HCT116 (cell line): ENCODE measurements at places on chromosomes 12 and 14. TPM values are rescaled to one million over a fixed set of nuclear protein-coding genes. Genes with fewer than 3 reads are reported as not detected.
A peak's percentile ranks its signal among the peaks of the same experiment; 100 is the strongest.

- peaks cover 6% of the 10 kb centered on the region for H3K4me1 ChIP-seq
- no peaks in the 10 kb centered on the region for H3K36me3 ChIP-seq
- no peak overlapping the region for H3K27ac ChIP-seq
- no peak for DNase-seq
Measured at GRCh38 chr14:101737414-101738339, 23.8 kb upstream of the PPP2R5C start.

- no peaks in the 10 kb centered on the region for H3K36me3 ChIP-seq
- DNase-seq, result no peak
- H3K4me3 ChIP-seq, result no peak overlapping the region
- H3K4me1 ChIP-seq, result no peaks in the 10 kb centered on the region
- peaks cover 26% of the 10 kb centered on the region for H3K27me3 ChIP-seq
Measured at GRCh38 chr14:56189307-56189706, 71.1 kb downstream of the PELI2 start.

DNA sequence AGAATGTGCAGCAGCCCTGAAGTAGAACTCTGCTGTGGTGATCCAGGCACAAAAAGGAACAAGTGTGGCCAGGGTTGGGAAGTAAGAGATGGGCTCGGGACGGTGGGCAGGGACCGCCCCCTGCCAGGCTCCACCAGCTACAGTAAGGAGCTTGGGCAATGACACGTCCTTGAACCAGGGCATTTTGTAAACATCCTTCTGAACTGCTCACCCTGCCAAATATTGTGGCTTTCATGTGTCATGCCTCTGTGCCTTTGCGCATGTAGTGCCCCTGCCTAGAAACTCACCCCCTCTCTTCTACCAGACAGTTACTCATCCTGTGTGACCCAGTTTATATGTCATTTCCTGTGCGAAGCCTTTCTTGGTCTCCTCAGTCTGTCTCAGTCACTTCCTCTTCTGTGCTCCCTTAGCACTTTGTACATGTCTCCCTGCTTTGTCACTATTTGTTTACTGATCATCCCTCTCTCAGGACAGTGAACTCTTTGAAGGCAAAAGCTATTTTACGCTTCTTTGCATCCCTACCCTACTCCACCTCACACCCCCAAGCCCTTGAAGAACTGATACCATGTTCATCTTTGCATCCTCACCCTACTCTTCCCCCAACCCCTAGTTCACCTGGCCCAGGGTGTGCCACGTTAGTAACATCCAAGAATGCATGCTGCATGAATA lies 108.9 kb upstream of the PLEKHG7 start:
- no peak overlapping the region for H3K4me3 ChIP-seq
- no peaks in the 10 kb centered on the region for H3K27me3 ChIP-seq
- H3K4me1 ChIP-seq, result no peaks in the 10 kb centered on the region; the same call in 1 of the 2 replicates
- H3K27ac ChIP-seq, result no peak overlapping the region
- no peak for DNase-seq

GRCh38 chr14:29630566-29631160 lies 297.0 kb downstream of the PRKD1 start:
- H3K4me3 ChIP-seq, result no peak overlapping the region
- no peaks in the 10 kb centered on the region for H3K4me1 ChIP-seq

DNA sequence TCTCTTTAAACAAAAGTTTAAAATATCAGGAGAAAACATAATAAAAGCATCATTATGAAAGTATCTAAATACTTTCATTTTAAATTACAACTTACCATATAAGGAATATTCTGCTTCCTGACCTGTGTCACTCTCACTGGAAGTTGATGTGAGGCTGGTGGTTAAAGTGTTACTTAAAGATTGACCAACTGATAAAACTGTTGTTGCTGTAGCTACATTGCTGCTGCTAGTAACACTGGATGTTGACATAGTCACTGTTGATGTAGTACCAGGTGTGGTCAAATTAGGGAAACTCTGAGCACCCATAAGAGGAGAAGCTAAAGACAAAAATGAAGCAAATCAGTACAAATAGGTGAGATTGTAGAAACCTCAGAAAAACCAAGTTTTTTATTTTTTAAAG lies 79.9 kb downstream of the HECTD1 start:
- no peaks in the 10 kb centered on the region for H3K27me3 ChIP-seq
- H3K4me1 ChIP-seq, result no peaks in the 10 kb centered on the region
- H3K27ac ChIP-seq, result no peak overlapping the region
- H3K36me3 ChIP-seq, result peaks cover 50% of the 10 kb centered on the region

DNA sequence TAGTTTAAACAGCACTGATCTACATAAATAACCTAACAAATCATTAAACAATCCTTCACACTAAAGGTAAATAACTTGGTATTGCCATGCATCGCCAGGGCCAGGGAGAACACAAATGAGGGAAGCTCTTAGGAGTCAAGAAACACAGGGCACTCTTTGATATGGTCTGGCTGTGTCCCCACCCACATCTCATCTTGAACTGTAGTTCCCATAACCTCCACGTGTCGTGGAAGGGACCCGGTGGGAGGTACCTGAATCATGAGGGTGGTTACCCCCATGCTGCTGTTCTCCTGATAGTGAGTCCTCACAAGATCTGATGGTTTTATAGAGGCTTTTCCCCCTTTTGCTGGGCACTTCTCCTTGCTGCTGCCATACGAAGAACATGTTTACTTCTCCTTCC lies 17.3 kb downstream of the TMEM132D start:
- DNase-seq, result no peak
- no peak overlapping the region for H3K27ac ChIP-seq
- no peak overlapping the region for H3K4me3 ChIP-seq
- no peaks in the 10 kb centered on the region for H3K27me3 ChIP-seq

DNA sequence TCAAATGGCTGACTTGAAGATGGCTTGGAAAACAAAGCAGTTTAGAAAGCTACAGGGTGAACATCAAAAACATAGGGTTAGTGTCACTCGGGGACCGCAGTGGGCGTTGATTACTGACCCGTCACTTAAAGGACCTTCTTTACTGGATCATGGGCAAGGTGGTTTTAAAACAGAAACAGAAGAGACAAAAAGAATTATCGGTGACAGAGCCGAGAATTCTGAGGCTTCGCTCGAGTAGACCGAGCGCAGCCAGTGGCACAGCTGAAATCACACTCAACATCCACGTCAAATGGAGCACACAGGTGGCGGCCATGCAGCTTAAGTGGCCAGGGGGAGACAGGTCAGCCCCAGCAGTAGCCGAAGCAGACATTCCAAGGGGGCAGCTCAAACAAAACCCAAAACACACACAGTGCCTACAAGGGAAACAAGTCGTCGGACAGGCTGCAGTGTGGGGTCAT lies 17.3 kb downstream of the SNRNP35 start:
- no peak overlapping the region for H3K27ac ChIP-seq
- H3K4me1 ChIP-seq, result no peaks in the 10 kb centered on the region
- no peak for DNase-seq

GRCh38 chr12:130195369-130195768 lies 33.1 kb downstream of the FZD10 start:
- H3K27ac ChIP-seq, result no peak overlapping the region
- no peaks in the 10 kb centered on the region for H3K27me3 ChIP-seq
- DNase-seq, result no peak

DNA sequence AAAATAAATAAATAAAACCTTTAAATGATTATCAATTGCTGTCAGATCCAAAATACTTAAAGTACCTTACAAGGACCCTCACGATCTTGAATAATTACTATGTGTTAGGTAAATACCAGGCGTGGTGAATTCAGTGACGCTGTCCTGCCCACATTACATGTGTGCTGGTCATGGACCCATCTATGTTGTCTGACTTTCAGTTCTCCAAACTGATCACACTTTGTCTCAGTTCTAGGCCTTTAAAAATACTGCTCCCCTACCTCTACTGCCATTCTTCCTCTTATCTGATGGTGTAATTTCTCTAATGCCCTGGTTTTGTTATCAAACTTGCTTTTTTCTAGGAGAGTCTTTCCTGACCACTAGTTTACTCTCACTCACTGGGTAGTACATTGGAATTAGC lies 520.7 kb downstream of the TRHDE start:
- no peak overlapping the region for H3K4me3 ChIP-seq
- no peaks in the 10 kb centered on the region for H3K4me1 ChIP-seq

DNA sequence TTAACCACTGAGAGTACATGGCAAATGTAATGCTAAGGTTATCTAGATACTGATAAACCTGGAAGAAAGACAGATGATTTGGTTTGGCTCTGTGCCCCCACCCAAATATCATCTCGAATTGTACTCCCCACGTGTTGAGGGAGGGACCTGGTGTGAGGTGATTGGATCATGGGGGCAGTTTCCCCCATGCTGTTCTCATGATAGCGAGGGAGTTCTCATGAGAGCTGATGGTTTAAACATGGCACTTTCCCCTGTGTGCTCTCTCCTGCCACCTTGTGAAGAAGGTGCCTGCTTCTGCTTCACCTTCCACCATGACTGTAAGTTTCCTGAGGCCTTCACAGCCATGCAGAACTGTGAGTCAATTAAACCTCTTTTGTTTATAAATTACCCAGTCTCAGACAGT lies 14.2 kb downstream of the NOXRED1 start:
- no peak overlapping the region for H3K4me3 ChIP-seq
- no peak overlapping the region for H3K27ac ChIP-seq
- DNase-seq, result peak; percentile 21
- no peaks in the 10 kb centered on the region for H3K27me3 ChIP-seq

GRCh38 chr14:95011445-95012006 lies 145.8 kb downstream of the DICER1 start:
- H3K27me3 ChIP-seq, result 0 out of 2 replicates have a peak, but pooled peaks cover 3% of the 10 kb centered on the region
- DNase-seq, result no peak
- no peaks in the 10 kb centered on the region for H3K4me1 ChIP-seq
- no peaks in the 10 kb centered on the region for H3K36me3 ChIP-seq

- H3K4me3 ChIP-seq, result no peak overlapping the region
- H3K27ac ChIP-seq, result no peak overlapping the region
- no peaks in the 10 kb centered on the region for H3K36me3 ChIP-seq
- H3K4me1 ChIP-seq, result peaks cover 12% of the 10 kb centered on the region; the same call in 1 of the 2 replicates
- peaks cover 16% of the 10 kb centered on the region; the same call in 1 of the 2 replicates for H3K27me3 ChIP-seq
Measured at GRCh38 chr14:60653701-60654161, 4.5 kb upstream of the SIX1 start.

DNA sequence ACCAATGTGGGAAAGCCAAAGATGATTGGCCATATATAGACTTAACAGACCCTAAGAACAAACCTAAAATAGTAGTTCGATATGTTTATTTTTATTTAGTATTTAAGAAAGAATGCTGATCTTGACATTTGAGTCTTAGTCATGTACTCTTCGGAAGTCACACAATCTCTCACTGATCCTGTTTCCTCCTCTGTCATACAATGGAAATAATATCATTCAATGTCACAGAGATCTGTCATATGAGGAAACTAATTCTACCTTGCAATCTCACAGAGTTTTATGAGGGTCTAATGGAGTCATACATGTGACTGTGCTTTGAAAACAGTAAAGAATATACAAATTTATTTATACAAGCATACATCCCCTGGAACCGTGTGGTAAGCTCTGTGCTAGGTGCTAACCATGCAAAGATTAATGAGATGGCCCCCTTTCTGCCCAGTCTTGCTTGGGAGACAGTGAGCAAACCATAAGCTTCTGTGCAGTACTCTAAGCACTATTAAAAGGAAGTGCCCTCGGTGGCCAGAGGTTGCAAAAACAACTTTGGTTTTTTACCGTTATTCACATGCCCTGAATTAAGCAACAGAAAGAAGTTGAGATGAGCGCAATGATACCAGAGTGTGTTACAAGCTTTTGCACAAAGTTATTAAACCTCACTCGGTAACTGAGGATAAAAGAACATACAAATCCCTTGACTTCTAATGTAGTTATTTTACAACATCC lies 1.7 kb upstream of the LIN7A start:
- no peaks in the 10 kb centered on the region; the same call in 1 of the 2 replicates for H3K27me3 ChIP-seq
- no peaks in the 10 kb centered on the region for H3K36me3 ChIP-seq
- H3K27ac ChIP-seq, result no peak overlapping the region
- no peak for DNase-seq
- no peaks in the 10 kb centered on the region for H3K4me1 ChIP-seq
- H3K4me3 ChIP-seq, result no peak overlapping the region

DNA sequence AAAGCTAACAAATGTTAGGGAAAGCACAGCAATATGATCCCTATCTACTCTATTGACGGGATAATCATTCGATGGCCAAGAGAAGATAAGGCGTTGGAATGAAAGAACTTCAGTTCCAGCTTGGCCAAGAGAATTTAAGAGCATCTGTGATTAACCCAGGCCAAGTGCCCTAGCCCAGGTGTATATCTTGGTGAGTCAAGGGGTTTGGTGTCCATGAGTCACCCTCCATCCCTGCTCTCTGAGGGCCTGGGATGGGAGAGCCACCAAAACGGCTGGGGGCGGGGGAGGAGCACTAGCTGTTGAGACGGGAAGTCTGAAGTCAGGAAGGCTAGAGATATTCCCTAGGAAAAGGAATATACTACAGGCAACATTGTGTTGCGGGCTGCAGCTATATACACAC lies 13.0 kb downstream of the TBPL2 start:
- no peaks in the 10 kb centered on the region for H3K36me3 ChIP-seq
- peaks cover 21% of the 10 kb centered on the region for H3K4me1 ChIP-seq
- no peaks in the 10 kb centered on the region for H3K27me3 ChIP-seq
- no peak overlapping the region for H3K27ac ChIP-seq
- peak; percentile 70 for DNase-seq
- peak overlapping the region; percentile 32 for H3K4me3 ChIP-seq

GRCh38 chr12:24738441-24738840 lies 210.5 kb downstream of the BCAT1 start:
- H3K27me3 ChIP-seq, result no peaks in the 10 kb centered on the region
- H3K27ac ChIP-seq, result no peak overlapping the region
- no peaks in the 10 kb centered on the region for H3K36me3 ChIP-seq
- no peak overlapping the region for H3K4me3 ChIP-seq
- H3K4me1 ChIP-seq, result no peaks in the 10 kb centered on the region
- DNase-seq, result no peak

DNA sequence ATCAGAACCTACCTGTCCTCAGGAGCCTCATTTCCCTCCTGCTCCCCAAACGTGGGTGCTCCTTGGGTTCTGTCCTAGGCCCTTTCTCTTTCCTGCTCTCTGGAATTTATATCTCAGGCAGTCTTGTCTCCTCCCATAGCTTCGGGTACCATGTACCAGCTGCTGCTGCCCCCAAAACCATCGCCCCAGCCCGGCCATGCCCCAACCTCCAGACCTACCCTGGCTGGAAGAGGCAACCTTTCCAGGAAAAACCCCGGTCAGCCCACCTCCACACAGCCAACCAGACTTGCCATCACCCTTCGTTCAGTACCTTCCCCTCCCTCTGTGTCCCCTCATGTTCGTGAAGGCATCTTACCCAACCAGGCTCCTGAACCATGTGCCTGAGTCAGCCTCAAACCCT lies 165.1 kb downstream of the CALM1 start:
- no peaks in the 10 kb centered on the region for H3K4me1 ChIP-seq
- no peak overlapping the region for H3K27ac ChIP-seq
- no peaks in the 10 kb centered on the region for H3K27me3 ChIP-seq
- no peak overlapping the region for H3K4me3 ChIP-seq

The KLHL42 gene
- total RNA-seq, result 21.5 TPM

The SDSL gene
- total RNA-seq, result 19.1 TPM

The NGB gene
- not detected for total RNA-seq

The DGLUCY gene
- total RNA-seq, result 67.0 TPM

The KRT77 gene
- total RNA-seq, result not detected

The MTRFR gene
- total RNA-seq, result 27.0 TPM

The SLC5A8 gene
- total RNA-seq, result not detected

The KRT5 gene
- total RNA-seq, result 0.44 TPM
